ENCODE measurements at places on chromosomes 12 and 14. TPM values are rescaled to one million over a fixed set of nuclear protein-coding genes. Genes with fewer than 3 reads are reported as not detected.

Gene ZDHHC22
- not detected for total RNA-seq

Gene C12orf60
- total RNA-seq, result 0.50 TPM

Gene KRT83
- total RNA-seq, result not detected

Gene RIMKLB
- 9.5 TPM for total RNA-seq

Gene KCNK13
- 0.61 TPM for total RNA-seq

Gene SNRNP35
- 12.7 TPM for total RNA-seq

Gene GDF3
- total RNA-seq, result not detected

Gene DIP2B
- 30.7 TPM for total RNA-seq

Gene TEX52
- not detected for total RNA-seq

Gene HNRNPA1
- 274 TPM for total RNA-seq

Gene AGAP2
- total RNA-seq, result 1.7 TPM

DNA sequence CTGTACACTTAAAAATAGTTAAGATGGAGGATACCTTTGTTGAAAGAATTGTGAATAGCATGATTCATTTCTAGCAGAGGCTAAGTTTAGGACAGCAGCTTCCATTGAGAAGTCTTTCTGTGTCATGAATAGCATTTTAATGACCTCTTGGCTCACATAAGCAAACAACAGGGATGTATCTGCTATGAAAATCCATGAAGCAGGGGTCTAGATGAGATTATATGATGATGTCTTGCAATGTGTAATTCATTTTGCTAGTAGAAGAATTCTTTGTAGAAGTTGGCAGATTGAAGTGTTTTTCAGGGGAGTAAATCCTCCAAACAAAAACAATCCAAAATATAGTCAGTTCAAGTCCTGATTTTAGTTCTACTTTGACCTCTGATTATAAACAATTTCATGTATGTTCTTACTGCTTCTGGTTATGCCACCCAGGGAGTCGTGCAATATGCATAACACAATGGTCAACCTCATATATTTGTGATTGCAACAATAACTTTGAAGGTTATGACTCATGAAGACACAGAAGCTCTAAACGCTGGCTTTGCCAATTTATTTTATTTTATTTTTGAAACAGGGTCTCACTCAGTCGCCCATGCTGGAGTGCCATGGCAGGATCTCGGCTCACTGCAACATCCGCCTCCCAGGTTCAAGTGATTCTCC lies 6.9 kb upstream of the RD3L start:
- H3K27me3 ChIP-seq, result peaks cover 3% of the 10 kb centered on the region
- H3K4me1 ChIP-seq, result no peaks in the 10 kb centered on the region
- no peaks in the 10 kb centered on the region for H3K36me3 ChIP-seq
- H3K27ac ChIP-seq, result no peak overlapping the region

- peaks cover 3% of the 10 kb centered on the region for H3K36me3 ChIP-seq
- H3K27me3 ChIP-seq, result no peaks in the 10 kb centered on the region
- no peak overlapping the region for H3K4me3 ChIP-seq
- peak overlapping the region; percentile 44 for H3K27ac ChIP-seq
Observed at GRCh38 chr14:24417832-24418491, 11.5 kb downstream of the CBLN3 start.

DNA sequence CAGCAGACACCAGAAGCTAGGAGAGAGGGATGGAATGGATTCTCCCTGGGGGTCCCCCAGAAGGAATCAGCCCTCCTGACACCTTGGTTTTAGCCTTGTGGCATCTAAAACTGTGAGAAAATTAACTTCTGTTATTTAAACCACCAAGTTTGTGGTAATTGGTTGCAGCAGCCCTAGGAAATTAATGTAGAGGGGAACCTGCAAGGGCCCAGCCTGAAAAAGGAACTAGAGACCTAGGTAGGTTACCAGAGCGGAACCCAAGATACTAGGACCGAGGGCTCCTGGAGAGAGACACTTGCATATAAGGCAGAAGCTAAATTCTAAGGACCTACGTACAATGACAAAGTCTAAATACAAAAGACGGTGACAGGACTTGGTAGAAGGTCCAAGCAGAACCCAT lies 8.1 kb upstream of the DENND5B start:
- no peaks in the 10 kb centered on the region for H3K36me3 ChIP-seq
- no peaks in the 10 kb centered on the region for H3K4me1 ChIP-seq
- no peak for DNase-seq
- H3K27me3 ChIP-seq, result no peaks in the 10 kb centered on the region

DNA sequence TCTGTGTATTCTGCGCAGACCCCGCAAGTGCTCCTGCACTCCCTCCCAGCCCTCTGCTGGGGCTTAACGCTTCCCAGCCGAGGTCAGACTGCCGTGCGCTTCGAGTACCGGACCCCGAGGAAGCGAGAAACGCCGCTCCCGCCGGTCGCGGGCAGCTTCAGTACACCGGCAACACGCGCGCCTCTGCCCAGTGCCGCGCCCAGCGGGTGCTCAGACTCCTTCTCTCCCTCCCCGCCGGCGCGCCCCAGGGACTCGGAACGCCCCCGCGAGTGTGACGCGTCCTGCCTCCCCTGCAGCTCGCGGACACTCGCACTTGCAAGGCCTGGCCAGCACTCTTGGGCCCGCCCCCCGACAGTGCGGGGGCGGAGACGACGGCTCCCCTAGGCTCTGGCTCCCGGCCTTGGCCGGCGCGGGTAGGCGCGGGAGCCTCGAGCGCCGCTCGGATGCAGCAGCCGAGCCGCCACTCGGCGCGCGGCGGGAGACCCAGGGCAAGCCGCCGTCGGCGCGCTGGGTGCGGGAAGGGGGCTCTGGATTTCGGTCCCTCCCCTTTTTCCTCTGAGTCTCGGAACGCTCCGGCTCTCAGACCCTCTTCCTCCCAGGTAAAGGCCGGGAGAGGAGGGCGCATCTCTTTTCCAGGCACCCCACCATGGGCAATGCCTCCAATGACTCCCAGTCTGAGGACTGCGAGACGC lies at the start of gene PTGER2:
Gene PTGER2, plus strand, starts transcription at position 410 of the 692 bp plus-strand sequence. Its CDS starts 237 bp downstream, at position 647.
- H3K27me3 ChIP-seq, result peaks cover 13% of the 10 kb centered on the region
- peak within 1 kb of the TSS; percentile 65 for H3K4me3 ChIP-seq
- H3K36me3 ChIP-seq, result no peaks in the 10 kb centered on the region

- no peak overlapping the region for H3K4me3 ChIP-seq
- no peaks in the 10 kb centered on the region for H3K27me3 ChIP-seq
- H3K4me1 ChIP-seq, result no peaks in the 10 kb centered on the region
- no peak overlapping the region for H3K27ac ChIP-seq
Observed at GRCh38 chr12:19954163-19954562, 414.2 kb upstream of the PDE3A start.

GRCh38 chr12:69243099-69244084 lies 4.0 kb downstream of the CPSF6 start:
- no peak overlapping the region for H3K27ac ChIP-seq
- H3K36me3 ChIP-seq, result no peaks in the 10 kb centered on the region
- no peak overlapping the region for H3K4me3 ChIP-seq
- peaks cover 9% of the 10 kb centered on the region for H3K4me1 ChIP-seq
- no peak for DNase-seq
- H3K27me3 ChIP-seq, result no peaks in the 10 kb centered on the region

DNA sequence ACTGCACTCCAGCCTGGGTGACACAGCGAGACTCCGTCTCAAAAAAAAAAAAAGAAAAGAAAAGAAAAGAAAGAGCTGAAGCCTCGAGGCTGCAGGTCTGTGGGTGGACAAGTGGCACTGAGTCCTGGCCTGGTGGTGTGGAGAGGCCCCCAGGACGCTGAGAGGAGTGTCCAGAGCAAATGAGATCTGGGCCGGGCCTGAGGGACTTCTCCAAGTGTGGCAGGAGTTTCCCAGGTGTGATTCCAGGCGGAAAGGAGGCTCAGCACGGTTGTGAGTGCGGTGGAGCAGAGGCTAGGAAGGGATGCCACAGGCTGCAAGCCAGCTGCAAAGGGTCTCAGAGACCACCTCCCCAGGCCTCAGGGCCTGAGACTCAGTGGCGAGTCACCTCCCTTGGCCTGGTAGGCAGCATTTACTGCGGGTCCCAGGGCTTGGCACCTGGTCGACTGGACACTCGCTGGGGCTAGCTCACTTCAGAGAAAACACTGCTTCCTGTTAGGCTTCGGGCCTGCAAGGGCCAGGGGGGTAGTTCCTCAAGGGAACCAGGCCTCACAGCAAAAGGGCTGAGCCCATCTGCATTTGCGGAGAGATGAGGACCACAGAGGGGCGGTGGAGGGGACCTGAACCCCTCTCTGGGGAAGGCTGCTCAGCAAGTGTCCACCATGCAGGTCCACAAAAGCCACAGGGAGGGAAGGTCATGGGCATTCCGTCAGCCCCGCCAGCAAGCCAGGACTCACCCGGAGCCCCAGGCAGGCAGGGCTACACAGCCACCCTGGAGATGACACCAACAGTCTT lies 11.7 kb downstream of the TTC7B start:
- no peaks in the 10 kb centered on the region for H3K27me3 ChIP-seq
- H3K27ac ChIP-seq, result peak overlapping the region; percentile 1

- H3K27ac ChIP-seq, result no peak overlapping the region
- no peaks in the 10 kb centered on the region for H3K27me3 ChIP-seq
- no peaks in the 10 kb centered on the region for H3K36me3 ChIP-seq
- no peaks in the 10 kb centered on the region for H3K4me1 ChIP-seq
Observed at GRCh38 chr12:39199351-39199750, 243.6 kb downstream of the KIF21A start.

- H3K27me3 ChIP-seq, result no peaks in the 10 kb centered on the region
- no peak for DNase-seq
- H3K4me3 ChIP-seq, result no peak overlapping the region
- no peaks in the 10 kb centered on the region for H3K36me3 ChIP-seq
Observed at GRCh38 chr12:67593041-67593440, 55.5 kb upstream of the DYRK2 start.

DNA sequence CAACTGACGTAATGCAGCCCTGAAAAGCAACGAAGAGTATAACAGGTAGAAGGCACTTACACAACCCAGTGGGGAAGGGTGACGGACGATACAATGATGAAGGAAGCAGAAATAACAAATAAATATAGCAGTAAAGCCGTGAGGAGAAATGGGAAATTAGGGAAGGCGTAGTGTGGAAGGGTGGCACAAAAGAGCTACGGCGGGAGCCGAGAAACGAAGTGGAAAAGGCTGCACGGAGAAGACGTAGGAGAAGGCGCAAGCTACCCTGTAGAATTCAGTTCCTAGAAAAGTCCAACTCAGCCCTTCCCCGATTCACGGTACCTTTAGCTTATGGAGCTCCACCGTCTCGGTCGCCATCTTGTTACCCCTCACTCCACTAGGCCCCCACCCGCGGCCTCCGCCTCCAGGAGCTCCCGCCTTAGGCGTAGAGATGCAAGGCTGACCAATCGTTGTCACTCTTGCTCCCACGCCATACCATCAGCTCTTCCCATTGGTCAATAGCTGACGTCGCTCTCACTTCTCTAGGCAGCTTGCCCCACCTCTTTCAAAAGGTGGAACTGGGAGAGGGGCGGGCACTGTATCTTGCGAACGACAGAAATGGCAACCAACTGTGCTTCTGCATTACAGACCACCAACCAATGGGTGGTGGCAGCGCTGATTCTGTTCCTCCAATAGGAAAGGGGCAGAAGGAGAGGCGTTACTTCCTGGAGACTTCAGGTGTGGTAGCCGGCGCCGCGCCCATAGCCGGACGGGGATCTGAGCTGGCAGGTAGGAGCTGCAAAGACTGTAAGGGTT lies at the start of the genes ORMDL2 and SARNP:
Gene ORMDL2, plus strand, starts transcription at position 697 of the 795 bp plus-strand sequence. CDS start 959 bp downstream, outside the sequence.
Gene SARNP, minus strand, starts transcription at position 380 of the 795 bp plus-strand sequence. Its CDS starts 23 bp downstream, at position 357.
- H3K36me3 ChIP-seq, result peaks cover 23% of the 10 kb centered on the region
- H3K4me3 ChIP-seq, result peak within 1 kb of the TSS; percentile 87
- H3K27ac ChIP-seq, result peak within 1 kb of the TSS; percentile 90
- H3K4me1 ChIP-seq, result peaks cover 25% of the 10 kb centered on the region
- H3K27me3 ChIP-seq, result no peaks in the 10 kb centered on the region

- H3K27me3 ChIP-seq, result no peaks in the 10 kb centered on the region
- H3K4me3 ChIP-seq, result no peak overlapping the region
- H3K27ac ChIP-seq, result no peak overlapping the region
- H3K36me3 ChIP-seq, result no peaks in the 10 kb centered on the region
Observed at GRCh38 chr14:55401751-55402150, 9.9 kb downstream of the ATG14 start.

GRCh38 chr12:53748072-53748840 lies 3.5 kb downstream of the CISTR start:
- no peak for DNase-seq
- no peak overlapping the region for H3K27ac ChIP-seq
- H3K27me3 ChIP-seq, result peaks cover 26% of the 10 kb centered on the region
- no peak overlapping the region for H3K4me3 ChIP-seq

DNA sequence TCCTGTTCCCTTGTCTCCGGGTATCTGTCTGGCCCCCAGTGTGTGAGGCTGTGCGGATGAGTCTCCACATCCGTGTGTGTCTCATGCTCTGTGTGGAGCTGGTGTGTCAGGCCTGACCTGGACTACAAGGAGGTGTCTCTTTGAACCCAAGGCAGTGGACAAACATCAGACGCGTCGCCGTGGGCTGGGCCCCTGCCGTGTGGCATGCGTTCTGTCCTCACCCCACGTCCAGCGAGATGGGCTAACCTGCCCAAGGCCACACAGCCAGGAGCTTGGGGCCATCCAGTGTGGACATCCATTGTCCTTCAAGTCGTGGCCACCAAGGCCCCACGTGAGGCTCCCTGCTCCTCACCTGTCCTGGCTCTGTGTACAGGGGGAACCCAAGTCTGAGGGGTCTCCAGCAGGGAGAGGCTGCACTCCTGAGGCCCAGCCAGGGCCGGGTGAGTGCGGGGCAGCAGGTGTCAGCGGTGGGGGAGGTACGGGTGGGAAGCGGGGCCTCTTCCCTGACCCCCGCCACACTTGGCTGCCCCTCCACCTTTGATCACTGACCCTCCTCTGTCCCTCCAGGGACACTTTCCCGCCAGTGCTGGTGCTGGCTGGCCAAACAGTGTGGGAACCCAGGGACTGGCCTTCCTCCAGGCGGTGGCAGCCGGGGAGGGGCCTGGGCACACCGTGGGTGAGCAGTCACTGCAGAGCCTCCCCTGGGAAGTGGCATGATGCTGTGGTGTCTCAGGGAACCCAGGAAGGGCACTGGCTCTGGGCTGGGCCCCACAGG lies 48.5 kb downstream of the CYP46A1 start:
- peaks cover 8% of the 10 kb centered on the region for H3K4me1 ChIP-seq
- no peaks in the 10 kb centered on the region for H3K27me3 ChIP-seq
- H3K36me3 ChIP-seq, result no peaks in the 10 kb centered on the region
- H3K4me3 ChIP-seq, result no peak overlapping the region

DNA sequence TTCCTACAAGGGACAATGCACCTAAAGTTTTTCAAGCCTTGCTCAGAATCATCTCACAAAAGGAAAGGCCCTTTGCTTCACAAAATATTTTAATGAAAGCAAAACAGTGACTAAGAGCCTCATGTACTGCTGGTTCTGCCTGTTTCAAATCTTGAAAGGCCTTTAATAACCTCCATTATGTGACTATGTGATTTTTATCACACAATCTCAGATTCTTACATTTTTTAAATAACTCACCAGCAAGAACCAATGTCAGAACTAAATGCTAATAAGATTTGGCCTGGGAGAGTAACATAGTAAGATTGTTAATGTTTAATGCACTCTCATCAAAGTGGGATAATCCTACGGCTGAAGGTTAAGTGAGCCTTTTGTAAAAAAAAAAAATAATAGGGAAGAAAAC lies 378.9 kb downstream of the RGS6 start:
- H3K36me3 ChIP-seq, result no peaks in the 10 kb centered on the region
- no peak overlapping the region for H3K27ac ChIP-seq

Measured in liver (tissue), 10 donors.